ENCODE measurements at places on chromosomes 12 and 14. TPM values are rescaled to one million over a fixed set of nuclear protein-coding genes. Genes with fewer than 3 reads are reported as not detected.
A peak's percentile ranks its signal among the peaks of the same experiment; 100 is the strongest.

- no peaks in the 10 kb centered on the region for H3K4me1 ChIP-seq
- H3K27ac ChIP-seq, result no peak overlapping the region
- DNase-seq, result no peak
- H3K36me3 ChIP-seq, result no peaks in the 10 kb centered on the region
- no peak overlapping the region for H3K4me3 ChIP-seq
Observed at GRCh38 chr12:98793121-98793520, 148.0 kb downstream of the APAF1 start.

DNA sequence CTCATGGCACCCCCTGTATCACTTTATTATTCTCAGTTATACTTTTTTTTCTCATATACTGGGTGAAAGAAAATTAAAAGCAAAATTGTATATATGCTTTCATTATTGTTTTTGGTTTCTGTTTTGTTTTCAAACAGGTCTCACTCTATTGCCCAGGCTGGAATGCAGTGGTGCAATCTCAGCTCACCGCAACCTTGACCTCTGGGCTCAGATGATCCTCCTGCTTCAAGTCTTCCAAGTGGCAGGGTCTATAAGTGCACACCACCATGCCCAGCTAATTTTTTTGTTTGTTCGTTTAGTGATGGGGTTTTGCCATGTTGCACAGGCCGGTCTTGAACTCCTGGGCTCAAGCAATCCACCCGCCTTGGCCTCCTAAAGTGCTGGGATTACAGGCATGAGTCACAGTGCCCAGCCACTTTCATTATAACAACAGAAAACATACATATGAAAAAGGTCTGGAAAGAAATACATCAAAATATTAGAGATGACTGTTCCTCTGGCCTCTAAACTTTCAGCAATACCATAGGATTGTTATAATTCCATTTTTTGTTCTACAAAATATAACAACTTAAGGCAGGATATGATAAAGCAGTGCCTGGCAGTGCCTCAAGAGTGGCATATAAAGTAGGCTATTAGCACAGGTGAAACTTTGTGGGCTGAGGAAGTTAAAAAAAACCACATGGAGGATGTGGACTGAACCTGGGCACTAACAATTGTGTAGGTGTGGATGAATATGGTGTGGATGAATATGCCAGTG lies 5.8 kb upstream of the NTN4 start:
- H3K36me3 ChIP-seq, result no peaks in the 10 kb centered on the region
- no peaks in the 10 kb centered on the region for H3K27me3 ChIP-seq
- H3K27ac ChIP-seq, result peak overlapping the region; percentile 96
- peaks cover 82% of the 10 kb centered on the region for H3K4me1 ChIP-seq
- peak; percentile 84 for DNase-seq

- H3K27me3 ChIP-seq, result no peaks in the 10 kb centered on the region
- H3K36me3 ChIP-seq, result no peaks in the 10 kb centered on the region
- H3K4me3 ChIP-seq, result no peak overlapping the region
- H3K27ac ChIP-seq, result no peak overlapping the region
- 0 out of 2 replicates have a peak, but pooled peaks cover 4% of the 10 kb centered on the region for H3K4me1 ChIP-seq
Observed at GRCh38 chr14:89911010-89911919, 43.3 kb downstream of the EFCAB11 start.

Gene SYT1
- 1.2 TPM for total RNA-seq

Gene STON2
- 6.2 TPM for total RNA-seq

GRCh38 chr14:92579244-92579936 lies 65.8 kb downstream of the RIN3 start:
- H3K4me1 ChIP-seq, result no peaks in the 10 kb centered on the region
- DNase-seq, result no peak
- H3K27ac ChIP-seq, result no peak overlapping the region
- no peak overlapping the region for H3K4me3 ChIP-seq
- H3K27me3 ChIP-seq, result no peaks in the 10 kb centered on the region

GRCh38 chr14:105622329-105622955 lies 96.1 kb downstream of the TMEM121 start:
- H3K36me3 ChIP-seq, result no peaks in the 10 kb centered on the region
- peaks cover 9% of the 10 kb centered on the region for H3K27me3 ChIP-seq
- H3K27ac ChIP-seq, result no peak overlapping the region
- H3K4me1 ChIP-seq, result no peaks in the 10 kb centered on the region
- no peak for DNase-seq

DNA sequence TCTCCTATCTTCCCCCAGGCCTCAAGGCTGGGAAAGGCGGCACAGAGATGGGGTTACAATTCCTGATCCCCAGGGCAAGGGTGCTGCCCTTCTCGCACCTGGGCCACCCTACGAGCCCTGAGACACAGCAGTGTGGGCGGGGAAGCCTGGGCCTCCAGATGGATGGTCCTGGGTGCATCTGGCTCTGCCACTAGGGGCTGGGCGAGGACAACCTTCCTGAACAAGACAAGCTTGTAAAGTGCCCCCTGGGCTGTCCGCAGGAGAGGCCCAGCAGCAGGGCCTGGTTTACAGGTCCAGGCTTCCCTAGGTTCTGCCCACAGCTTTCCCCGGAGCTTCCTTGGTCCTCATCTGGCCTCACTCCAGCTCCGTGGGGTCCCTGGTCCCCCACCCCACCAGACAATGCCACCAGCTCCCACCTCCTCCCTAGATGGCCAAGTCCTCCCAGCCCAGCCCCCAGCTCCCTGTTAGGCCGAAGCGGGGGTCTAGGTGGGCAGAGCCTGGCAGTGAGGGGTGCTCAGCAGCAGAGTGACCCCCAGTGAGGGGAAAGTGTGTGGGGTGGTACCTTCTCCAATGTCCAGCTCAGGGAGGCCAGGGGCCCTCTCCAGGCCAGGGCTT lies 8.9 kb downstream of the ARL6IP4 start:
- DNase-seq, result no peak
- H3K27me3 ChIP-seq, result no peaks in the 10 kb centered on the region
- H3K4me3 ChIP-seq, result no peak overlapping the region
- H3K36me3 ChIP-seq, result no peaks in the 10 kb centered on the region

- H3K4me3 ChIP-seq, result no peak overlapping the region
- no peak for DNase-seq
- H3K36me3 ChIP-seq, result no peaks in the 10 kb centered on the region
- H3K27ac ChIP-seq, result no peak overlapping the region
- no peaks in the 10 kb centered on the region for H3K4me1 ChIP-seq
- H3K27me3 ChIP-seq, result peaks cover 6% of the 10 kb centered on the region
Observed at GRCh38 chr14:99320621-99321235, 48.7 kb upstream of the BCL11B start.

DNA sequence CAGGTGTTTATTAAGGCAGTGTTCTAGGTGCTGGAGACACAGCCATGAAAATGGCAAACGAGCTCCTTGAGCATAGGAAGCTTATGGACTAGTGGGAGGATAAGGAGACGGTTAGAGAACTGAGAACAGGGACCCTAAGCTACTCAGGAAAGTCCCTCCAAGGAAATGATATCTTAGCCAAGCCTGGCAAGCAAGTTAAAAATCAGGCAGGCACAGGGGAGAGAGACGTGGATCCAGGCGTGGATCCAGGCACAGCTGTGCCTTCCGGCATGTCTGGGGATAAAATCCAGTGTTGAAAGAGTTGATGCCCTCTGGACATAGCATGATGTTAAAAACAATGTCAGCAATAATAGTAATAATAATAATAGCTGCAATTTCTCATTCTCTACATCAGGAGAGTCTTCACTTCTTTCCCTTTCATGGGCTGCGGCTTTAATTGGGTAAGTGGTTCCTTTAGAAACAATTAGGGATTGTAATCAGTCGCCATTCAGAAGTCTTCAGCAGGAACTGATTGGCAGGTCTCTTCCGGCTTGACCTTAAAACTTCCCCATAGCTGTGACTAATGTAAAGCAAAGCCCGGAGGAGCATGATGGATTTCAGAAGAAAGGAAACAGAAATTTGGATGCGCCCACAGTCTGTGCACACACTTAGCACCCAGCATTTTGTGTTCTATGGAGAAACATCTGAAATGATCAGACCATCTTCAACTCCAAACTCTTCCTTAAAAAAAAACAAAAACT lies 230.2 kb downstream of the SLC41A2 start:
- no peak overlapping the region for H3K27ac ChIP-seq
- H3K27me3 ChIP-seq, result no peaks in the 10 kb centered on the region
- no peak overlapping the region for H3K4me3 ChIP-seq
- H3K4me1 ChIP-seq, result no peaks in the 10 kb centered on the region

All from PC-9 (cell line).